ENCODE measurements at places on chromosomes 11 and 22.

- no peak for DNase-seq
Observed at GRCh38 chr22:48052621-48052890, 1290.1 kb downstream of the TBC1D22A start.

DNA sequence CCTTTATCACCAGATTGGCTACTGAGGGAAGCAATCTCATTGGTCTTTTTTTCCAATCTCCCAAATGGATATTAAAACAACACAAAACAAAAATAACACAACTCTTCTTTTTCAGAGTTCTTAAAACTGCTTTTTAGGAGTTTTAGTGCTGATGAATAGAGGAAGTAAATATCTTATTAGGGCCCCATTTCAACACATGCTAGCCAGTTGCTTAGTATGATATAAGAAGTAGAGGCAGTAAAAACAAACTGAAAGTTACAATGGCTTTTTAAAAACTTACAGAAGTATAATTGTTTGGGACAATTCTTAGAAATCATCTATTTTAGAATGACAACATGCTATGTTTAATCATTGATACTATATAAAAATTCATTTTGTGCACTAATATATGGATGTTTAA is 3.4 kb downstream of the C11orf71 start:
- DNase-seq: no peak

- no peak for DNase-seq
Observed at GRCh38 chr11:74069146-74070046, 60.5 kb upstream of the UCP3 start.

GRCh38 chr11:103659206-103659618 is 377.2 kb upstream of the DDI1 start:
- no peak for DNase-seq

- peak; percentile 10 for DNase-seq
Observed at GRCh38 chr22:43262990-43263644, 76.2 kb upstream of the TTLL12 start.

- DNase-seq: no peak
Observed at GRCh38 chr22:32622004-32622743, 147.6 kb downstream of the FBXO7 start.

- peak; percentile 11 for DNase-seq
Observed at GRCh38 chr11:47980088-47980906, at the start of gene PTPRJ. PTPRJ (plus strand) TSS chr11:47980559; CDS start chr11:47980913, 354 bp downstream.

DNA sequence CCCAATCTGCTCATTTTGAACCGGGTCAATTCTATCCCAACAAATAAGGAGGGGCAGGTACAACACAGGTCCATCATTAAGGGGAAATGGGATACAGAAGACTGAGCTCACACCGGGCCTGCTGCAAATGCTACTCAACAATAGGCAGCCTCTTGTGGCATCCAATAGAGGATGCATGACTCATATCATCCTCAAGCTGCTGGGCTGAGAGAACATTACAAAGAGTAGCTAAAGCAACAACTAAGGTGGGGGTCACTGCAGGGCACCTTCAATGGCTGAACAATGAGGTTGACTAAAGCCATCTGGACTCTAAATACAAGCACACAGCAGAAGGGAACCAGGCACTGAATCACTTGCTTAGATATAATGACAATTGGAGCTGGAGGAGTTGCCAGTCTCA is 130.1 kb upstream of the SYN3 start:
- DNase-seq: no peak

DNA sequence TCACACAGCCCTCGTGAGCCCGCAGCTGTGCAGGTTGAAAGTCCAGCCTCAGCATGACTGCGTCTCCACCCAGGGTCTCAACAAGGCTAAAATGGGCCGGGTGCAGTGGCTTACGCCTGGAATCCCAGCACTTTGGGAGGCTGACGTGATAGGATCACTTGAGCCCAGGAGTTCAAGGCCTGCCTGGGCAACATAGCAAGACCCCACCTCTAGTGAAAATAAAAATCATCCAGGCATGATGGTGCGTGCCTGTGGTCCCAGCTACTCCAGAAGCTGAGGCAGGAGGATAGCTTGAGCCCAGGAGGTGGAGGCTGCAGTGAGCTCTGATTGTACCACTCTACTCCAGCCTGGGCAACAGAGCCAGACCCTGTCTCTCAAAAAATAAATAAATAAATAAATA is 100.8 kb upstream of the PRR5 start:
- no peak for DNase-seq

- no peak for DNase-seq
Observed at GRCh38 chr11:68297494-68297811, 14.9 kb upstream of the LRP5 start.

DNA sequence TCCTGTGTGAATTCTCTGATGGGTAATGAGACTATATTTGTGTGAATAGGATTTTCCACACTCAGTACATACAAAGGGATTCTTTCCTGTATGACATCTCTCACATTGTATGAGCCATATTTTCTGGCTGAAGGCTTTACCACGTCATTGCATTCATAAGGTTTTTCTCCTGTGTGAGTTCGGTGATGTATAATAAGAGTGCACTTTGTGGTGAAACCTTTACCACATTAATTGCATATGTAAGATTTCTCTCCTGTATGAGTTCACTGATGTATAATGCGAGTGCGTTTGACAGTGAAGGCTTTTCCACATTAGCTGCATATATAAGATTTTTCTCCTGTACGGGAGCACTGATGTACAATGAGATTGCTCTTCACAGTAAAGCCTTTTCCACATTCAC is 455.4 kb upstream of the CNTN5 start:
- no peak for DNase-seq

DNA sequence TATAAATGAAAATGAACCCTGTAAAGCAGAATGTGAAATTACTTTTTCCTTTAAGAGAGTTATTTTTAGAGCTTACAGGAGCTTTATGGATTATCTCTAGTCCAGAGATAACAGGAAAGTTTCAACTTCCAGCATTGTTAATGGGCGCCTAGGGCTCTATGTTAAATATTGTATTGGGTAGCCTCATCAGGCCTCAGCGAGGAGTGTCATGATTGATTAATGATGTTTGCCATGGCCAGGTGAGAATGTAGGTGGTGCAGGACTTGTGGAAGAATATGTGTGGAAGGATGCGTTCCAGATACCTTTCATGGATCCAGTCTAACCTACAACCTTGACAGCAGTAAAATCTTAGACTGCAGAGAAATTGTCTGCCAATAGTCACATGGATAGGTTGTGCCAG is 50.6 kb downstream of the ME3 start:
- DNase-seq: no peak

DNA sequence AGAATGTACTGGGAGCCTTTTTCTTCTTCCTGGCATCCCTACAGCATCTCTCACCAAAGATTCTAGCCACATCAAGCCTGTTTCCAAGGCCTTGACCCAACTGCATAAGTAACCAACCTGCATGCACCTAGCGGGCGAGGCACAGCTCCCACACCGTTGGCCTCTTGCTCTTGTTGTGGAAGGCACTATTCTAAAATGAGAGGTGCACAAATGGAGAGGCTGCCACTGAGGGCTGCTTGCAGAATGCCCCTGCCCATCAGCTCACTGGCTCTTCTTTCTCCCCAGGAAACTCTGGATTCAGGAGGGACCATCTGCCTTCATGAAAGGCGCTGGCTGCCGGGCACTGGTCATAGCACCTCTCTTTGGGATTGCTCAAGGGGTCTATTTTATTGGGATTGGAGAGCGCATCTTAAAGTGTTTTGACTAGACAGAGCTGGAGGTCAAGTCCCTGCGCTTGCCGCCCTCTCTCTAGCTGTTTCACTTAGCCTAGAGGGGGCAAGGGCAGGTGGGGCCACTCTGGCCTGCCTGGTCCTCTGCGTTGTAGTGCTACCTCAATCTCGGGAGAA is 26.6 kb downstream of the SLC25A18 start:
- DNase-seq: no peak

DNA sequence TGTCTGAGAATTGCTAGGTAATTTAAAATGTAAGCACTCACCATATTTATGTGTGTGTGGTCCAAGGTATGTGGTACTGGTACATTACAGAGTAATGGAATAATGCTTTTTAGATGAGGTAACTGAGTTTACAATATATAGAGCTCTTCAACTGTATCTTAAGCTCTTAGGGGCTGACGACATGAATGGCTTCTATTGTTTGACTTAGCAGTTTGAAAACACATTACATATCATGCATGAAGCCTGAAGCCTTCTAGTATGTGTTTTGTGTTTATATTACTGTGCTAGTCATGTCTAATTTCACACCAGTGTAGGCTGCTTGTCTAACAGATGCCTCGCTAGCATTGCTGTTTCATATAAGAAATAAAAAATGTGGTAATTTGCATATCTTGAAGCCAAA is 37.2 kb downstream of the GAS2 start:
- DNase-seq: no peak

DNA sequence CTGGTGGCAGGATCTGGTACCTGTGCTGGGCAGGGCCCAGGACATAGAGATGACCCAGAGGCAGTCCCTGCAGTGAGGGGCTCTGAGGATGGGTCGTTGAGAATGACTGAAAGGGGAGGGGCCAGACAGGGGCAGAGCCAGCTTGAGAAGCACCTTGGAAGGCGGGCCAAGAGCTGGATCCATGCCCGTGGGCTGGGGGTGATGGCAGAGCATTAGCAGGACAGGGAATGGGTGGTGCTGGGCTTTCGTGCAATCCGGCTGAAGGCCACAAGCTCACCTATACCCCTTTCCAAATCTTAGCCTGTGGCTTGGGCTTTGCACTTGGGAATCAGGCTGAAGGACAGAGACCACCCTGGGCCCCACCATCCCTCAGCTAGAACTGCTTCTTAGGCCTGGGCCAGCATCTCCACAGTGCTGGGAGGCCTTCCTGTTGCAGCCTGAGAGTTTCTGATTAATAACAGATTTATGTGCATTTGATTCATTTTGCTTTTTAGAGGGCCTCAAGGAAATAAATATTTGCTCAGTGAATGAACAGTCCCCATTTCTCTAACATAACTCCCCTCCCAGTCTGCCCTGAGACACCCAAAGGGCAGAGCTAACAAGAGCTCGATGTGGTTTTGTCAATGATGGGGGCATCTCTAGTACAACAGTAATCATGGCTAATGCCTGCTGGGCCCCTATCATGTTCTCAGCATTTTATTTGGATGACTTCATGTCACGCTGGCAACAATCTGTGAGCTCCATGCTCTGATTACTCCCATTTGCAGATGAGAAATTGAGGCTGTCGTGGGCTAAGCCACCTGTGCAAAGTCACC is 39.3 kb downstream of the RIBC2 start:
- no peak for DNase-seq

GRCh38 chr11:45440111-45440510 is 154.0 kb upstream of the SYT13 start:
- DNase-seq: no peak

DNA sequence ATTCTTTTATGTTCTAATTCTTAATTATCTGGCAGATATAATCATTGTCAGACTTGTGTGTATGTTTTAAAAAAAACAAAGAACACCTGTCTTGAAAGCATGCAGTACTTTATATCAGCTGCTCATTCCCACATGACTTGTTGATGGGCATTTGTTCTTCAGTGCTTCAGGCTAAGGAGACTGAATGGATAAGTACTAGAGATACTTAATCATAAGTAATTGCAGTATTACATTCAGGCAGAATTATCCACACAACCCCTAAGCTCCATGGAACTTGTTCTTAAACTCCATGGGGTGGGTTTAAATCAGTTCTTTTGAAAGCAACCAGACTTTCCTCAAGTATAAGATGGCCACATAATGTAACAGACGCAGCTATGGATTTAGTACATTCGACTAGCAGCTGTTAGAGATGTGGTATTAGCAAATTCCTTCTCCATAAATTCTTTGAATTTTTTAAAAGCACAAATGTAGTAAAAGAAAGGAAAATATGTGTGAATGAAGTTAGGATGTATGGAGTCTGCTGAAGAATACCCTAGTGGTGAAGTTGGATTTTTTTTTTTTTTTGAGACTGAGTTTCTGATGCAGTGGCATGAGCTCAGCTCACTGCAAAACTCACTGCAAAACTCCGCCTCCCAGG is 3.0 kb downstream of the JAM3 start:
- no peak for DNase-seq

GRCh38 chr22:28810821-28811491 is 10.6 kb upstream of the XBP1 start:
- DNase-seq: no peak

GRCh38 chr22:45554040-45554406 is 51.3 kb downstream of the FBLN1 start:
- DNase-seq: no peak

- no peak for DNase-seq
Observed at GRCh38 chr11:9594267-9595046, 21.0 kb downstream of the WEE1 start.

GRCh38 chr22:37804881-37805809 is 2.6 kb upstream of the GCAT start:
- peak; percentile 26 for DNase-seq

DNA sequence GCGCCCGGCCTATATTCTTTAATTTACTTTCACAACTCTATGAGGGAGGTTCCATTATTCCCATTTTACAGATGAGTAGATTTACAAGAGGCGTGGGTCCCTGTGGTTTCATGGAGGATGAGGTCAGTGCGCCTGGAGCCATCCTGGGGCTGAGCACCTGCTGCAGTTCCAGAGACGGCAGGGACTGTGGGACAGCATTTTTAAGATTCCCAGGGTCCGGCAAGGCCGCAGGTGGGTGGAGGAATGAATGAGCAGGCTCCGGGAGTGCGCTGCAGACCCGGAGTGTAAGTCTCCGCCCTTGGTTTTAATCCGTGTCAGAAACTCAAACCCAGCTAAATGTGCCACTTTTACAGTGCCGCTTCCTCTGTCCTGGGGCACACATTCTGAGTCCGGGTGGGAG is 4.1 kb upstream of the CHRM1 start:
- no peak for DNase-seq

GRCh38 chr22:20258584-20259326 is 9.4 kb downstream of the RTN4R start:
- DNase-seq: no peak

DNA sequence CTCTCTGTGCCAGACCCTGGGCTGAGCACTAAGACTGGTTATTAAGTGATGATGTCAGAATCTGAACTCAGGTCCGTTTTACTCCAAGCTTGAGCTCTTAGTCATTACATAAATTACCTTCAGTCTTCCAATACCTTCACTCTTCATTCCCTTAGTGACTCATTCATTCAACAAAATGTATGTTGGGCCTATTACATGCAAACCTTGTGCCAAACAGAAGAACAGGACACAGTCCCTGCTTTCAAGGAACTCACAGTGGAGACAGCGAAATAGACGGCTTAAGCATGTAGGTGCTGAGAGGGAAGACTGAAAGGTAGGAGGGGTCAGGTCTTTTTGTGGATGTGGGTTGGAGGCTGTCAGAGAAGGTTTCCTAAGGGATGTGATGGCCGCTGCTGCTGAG is 3.3 kb downstream of the KCTD14 start:
- no peak for DNase-seq

Measured in activated naive CD4-positive, alpha-beta T cell (primary cell).